ENCODE measurements at places on chromosomes 7 and 10. TPM values are rescaled to one million over a fixed set of nuclear protein-coding genes. Genes with fewer than 3 reads are reported as not detected.

GRCh38 chr7:50307368-50308032 lies 3.0 kb downstream of the IKZF1 start:
- DNase-seq = peak; percentile 58

DNA sequence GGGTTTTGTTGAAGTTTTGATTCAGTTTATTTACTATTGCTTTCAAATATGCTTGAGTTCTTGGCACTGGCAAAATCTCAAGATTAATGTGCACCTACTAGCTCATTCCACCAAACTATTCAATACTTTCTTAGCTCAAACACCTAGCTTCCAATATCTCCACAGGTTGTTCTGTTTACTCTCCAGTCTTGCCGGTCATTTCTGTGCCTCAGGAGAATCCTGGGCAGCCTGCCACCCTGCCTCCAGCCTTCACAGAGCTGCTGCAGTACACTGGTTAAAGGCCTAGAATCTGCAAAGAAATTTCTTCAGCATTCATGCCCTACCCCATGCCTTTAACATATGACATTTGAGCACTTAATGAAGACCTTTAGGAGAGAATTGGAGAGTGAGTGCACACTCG lies 4.0 kb upstream of the TMEM106B start:
- DNase-seq = no peak

DNA sequence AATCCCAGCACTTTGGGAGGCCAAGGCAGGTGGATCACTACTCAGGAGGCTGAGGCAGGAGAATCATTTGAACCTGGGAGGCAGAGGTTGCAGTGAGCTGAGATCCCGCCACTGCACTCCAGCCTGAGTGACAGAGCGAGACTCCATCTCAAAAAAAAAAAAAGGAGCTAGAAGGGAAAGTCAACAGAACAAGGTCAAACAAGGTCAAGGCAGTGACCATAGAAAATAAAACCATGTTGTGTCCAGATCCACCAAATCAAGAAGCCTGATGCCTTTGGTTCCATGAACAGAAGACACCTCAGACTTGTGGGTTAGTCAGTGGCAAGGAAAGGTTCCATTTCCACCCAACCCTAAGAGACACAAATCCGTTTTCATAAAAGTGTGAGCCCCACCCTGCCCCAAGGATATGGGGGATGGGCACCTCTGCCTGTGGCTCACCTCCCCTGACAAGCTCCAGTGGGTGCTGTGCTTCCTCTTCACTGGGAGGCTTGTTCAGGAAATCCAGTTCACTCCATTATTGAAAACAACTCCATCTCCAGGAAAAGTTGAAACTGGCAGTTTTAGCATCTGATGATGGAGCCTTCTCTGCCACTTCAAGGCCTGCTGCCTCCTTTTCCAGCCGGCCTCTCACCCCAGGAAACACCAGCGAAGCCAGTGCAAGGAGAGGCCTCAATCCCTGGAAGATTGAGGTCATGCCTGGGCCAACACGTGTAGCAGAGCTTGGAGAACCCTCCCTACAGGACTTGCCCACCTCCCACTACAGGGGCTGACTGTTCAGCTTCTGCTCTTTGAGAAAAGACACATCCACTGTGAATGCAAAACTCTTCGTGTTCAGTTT lies 152.9 kb downstream of the NRF1 start:
- DNase-seq = no peak

PRLHR gene
- not detected for total RNA-seq

LRGUK gene
- total RNA-seq = 0.47 TPM

FAM25C gene
- not detected for total RNA-seq

CARD11 gene
- 118 TPM for total RNA-seq
